ENCODE measurements at places on chromosomes 1 and 21.

DNA sequence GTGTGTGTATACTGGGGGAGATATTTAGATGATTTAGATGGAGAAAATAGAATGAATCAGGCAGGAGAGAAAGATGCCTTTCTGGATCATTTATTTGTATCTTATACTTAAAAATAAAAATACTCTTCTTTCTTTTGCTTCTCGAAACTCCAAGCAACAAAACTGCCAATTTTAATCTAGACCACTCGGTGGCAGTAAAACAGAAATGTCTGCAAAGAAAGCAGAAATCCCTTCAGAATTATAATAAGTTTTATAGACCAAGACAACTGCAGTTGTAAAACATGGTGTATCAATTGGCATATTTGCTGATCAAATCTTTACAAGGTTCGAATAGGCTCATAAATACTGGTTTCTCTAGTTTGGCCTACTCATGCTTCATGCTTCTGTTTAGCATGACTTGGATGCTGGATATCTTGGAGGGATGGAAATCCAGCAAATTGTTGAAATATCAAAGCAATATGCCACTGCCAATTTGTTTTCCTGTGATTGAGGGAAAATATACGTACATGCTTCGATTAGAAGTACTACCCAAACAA is 15.1 kb upstream of the C1orf87 start:
- DNase-seq = no peak

DNA sequence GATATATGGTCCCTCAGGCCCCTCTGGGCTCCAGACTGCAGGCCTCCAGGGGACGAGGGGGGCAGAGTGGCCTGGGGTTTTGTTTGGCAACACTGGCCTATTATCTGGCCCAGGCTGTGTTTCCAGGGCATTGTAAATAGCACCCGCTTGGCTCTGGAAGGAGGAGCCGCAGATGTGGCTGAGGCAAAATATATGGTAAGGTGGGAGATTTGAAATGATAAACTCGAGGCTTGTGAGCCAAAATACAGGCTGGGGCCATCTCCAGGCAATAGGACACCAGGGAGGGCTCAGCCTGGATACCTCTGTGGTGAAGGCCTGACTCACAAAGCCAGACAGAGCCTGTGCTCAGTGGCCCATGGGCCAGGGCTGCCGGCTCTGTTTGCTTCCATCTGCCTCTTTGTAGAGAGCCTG is 14.0 kb downstream of the NAV1 start:
- DNase-seq = no peak

DNA sequence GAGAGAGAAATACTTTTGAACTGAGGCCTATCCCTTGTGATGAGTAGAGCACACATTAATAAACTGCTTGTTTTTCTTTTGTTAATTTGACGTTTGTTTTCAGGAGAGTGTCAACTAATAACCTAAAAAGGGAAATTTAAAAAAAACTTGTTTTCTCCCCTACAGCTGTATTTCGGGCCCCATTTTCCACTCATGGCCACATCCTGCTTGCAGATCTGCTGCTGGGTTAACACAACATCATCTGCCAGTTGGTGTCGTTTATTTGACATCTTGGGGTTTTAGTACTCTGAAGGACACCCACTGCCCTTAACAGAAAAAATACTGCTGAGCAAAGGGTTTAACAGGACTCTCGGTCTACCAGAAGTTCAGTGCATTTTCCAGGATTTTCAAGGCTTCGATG is 848 bp upstream of the PYHIN1 start:
- DNase-seq = peak; percentile 48

- DNase-seq = no peak
Observed at GRCh38 chr1:5751833-5752745, 240.1 kb downstream of the NPHP4 start.

DNA sequence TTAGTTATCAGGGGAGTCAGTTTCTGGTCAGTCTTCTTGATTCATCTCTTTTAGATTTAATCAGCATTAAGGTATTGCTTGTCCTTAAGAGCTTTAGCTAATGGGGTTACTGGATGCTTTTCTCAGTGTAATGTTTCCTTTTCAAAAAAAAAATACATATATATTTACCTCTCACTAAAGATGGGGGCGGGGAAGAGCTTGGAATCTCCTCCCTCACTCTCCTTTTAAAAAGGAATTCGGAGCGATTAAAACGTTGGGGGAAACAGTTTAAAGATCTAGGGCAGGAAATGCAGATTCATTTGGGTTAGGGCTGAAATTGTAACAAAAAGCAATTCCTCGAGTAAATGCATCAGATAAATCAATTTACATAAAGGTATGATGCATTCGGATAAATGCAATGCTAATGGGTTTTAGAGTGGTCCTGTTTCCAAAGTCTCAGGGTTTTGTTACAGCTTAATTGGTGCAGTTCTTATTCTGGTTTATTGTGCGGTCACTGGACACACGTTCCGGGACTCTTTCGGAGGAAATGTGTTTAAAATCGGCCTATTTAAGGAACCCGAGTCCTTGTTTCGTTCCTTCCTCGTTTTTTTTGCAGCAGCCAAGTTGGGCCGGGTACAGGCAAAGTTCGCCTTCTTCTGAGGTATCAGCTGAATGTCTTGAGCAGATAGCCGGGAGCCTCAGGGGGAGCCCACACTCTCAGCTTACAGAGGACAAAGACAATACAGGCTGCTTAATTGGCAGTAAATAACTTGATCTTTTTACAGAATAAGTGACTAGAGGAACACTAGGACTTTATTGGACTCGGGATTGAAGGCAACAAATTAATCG is 1.6 kb downstream of the LMO4 start:
- DNase-seq = no peak

GRCh38 chr1:219990782-219991510 is 55.4 kb downstream of the EPRS1 start:
- DNase-seq = no peak

GRCh38 chr21:42525676-42526378 is 12.2 kb downstream of the SLC37A1 start:
- DNase-seq = no peak

- no peak for DNase-seq
Observed at GRCh38 chr21:34147792-34148418, 74.5 kb downstream of the MRPS6 start.

DNA sequence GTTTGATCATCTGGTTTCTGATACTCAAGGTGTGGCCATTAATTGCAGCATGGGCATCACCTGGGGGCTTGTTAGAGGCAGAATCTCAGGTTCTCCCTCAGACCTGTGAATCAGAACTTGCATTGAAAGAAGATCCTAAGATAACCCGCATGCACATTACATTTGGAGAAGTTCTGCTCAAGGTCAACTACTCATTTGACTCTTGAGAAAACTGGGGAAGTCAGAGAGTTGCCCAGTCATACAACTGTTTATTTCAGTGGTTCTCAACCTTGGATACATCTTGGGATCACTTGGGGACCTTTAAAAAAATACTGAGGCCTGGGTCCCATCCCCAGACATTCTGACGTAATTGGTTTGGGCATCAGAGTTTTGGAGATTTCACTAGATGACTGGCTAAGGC is 30.5 kb downstream of the CAMTA1 start:
- no peak for DNase-seq

- no peak for DNase-seq
Observed at GRCh38 chr1:17865912-17866739, 111.0 kb downstream of the ACTL8 start.
